ENCODE measurements at places on chromosomes 3 and 15.

DNA sequence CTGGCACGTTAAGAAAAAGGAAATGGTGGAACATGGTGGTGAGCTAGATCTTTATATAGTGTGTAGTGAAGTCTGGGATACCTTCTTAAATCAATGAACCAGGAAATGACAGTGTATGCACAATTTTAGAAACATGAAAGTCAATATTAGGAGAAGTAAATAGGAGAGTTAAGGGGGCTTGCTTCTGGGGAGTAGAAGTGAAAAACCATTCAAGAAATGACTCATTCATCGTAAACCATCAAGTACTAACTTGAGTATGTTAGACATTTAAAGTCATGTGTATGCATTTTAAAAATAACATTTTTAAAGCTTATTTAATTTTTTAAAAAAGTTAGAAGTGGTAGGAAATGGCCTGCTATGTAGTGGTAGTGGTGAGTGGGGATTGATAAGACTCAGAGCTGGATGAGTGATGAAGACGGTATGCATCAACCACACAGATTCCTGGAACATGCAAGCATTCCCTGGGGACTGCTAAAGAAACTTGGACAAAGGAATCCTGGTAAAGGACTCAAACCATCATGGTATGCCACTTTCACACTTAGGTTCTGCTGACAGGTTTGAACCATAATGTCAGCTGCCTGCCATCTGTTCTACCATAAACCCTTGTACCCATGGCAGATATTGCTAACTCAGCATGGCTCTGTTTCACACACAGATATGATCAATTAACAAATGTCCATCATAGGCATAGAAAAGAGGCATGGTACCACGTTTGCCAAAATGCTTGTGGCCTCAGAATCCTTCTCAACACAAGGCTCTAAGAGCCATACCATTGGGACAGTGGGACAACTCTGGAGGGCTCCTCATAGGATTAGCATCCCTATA lies 28.9 kb upstream of the MITF start:
- DNase-seq = no peak

DNA sequence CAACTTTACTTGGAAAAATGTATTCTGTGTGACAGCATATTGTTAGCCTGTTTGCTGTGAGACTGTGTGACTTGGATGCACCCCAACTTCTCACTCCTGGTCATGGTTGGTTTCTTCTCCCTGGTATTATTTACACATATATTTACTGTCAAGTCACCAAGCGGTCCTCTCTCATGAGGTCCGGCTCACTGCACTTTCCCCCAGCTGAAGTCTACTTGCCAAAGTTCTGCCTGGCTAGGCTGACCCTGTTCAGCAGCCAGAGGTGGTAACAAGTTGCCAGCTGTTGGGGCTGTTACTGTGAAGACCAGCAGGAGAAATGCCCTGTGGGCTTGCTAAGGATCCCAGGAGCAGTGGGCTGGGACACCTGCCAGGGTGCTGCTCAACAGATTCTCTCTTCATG lies 337.5 kb downstream of the MFSD1 start:
- peak; percentile 13 for DNase-seq

DNA sequence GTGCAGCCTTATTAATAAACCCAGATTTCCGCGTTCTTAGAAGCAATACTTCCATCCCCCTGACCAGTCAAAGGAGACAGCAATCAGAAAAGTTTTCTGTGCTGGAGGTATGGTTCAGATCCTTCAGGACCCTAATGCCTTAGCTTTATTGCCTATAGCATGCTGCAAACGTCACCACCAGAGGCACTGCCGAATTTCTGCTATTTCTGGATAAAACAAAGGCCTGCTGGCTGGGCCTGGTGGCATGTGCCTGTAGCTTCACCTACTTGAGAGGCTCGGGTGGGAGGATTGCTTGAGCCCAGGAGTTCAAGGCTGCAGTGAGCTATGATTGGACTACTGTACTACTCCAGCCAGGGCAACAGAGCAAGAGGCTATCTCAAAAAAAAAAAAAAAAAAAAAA lies 407.2 kb downstream of the FOXP1 start:
- DNase-seq = no peak

DNA sequence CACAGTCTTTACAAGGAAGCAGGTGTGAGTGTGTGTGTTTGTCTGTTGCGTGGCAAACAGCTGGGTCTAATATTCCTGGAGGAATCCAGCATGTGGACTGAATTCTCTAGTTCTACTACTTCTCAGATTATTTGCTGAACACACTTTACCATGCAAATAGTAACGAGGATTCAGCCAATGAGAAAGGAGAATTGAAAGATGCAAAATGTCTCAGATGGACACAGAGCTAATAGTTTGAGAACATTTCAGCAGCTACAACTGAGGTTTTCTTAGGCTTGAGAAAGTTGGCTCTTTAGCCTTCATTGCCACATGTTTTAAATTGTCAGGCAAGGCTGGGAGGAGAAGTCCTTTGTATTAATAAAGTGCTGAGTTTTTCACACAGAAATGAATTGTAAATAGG lies 568.0 kb upstream of the MDFIC2 start:
- DNase-seq = no peak

- no peak for DNase-seq
Observed at GRCh38 chr15:78097667-78098066, 5.3 kb downstream of the SH2D7 start.

GRCh38 chr15:48940508-48940907 lies 23.2 kb downstream of the SHC4 start:
- DNase-seq = no peak

- DNase-seq = peak; percentile 61
Observed at GRCh38 chr3:189688262-189688661, 57.1 kb downstream of the TP63 start.

GRCh38 chr3:142636050-142636449 lies 39.9 kb downstream of the PLS1 start:
- no peak for DNase-seq

GRCh38 chr15:70356062-70356860 lies 258.5 kb upstream of the TLE3 start:
- DNase-seq = no peak

GRCh38 chr3:158649791-158650190 lies 5.5 kb downstream of the GFM1 start:
- no peak for DNase-seq

DNA sequence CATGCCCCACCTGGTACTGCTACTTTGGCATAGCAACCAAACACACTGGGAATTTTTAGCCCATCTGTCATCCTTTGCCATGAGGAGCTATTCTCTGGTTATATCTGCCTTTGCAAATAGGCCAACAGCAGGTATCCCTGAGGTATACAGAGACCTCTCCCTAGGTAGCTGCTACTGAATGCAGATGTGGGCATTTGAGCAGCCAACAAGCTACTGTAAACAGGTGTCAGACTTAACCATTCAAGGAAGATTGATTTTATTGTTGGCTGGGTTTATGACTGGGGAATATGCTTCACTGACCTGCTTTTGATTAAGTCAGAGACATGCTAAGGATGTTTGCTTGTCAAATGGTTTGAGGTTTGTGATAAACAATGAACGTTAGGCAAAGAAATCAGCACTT lies 183.2 kb downstream of the OXSM start:
- peak; percentile 82 for DNase-seq

GRCh38 chr3:50192689-50193141 lies 1.3 kb downstream of the GNAT1 start:
- peak; percentile 36 for DNase-seq

GRCh38 chr3:147356909-147357900 lies 49.1 kb downstream of the ZIC4 start:
- DNase-seq = no peak

DNA sequence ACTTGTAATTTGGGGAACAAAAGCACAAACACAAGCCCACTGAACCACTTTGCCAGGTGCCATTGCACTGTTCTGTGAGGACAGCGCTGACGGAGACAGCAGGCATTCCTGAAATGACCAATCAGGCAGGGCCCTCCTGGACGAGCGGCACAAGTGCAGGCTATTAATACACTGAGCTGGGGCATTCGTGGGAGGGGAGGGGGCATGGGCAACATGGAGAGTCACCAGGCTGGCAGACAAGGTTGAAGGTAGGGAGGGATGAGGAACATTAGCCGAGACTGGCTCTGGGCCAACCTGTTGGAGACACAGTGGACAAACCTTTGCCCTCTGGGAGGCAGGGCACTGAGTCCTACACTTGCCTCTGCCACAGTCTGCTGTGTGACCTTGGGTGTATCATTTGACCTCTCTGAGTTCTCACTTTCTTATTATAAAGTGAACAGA lies 45.6 kb downstream of the NOX5 start:
- no peak for DNase-seq

DNA sequence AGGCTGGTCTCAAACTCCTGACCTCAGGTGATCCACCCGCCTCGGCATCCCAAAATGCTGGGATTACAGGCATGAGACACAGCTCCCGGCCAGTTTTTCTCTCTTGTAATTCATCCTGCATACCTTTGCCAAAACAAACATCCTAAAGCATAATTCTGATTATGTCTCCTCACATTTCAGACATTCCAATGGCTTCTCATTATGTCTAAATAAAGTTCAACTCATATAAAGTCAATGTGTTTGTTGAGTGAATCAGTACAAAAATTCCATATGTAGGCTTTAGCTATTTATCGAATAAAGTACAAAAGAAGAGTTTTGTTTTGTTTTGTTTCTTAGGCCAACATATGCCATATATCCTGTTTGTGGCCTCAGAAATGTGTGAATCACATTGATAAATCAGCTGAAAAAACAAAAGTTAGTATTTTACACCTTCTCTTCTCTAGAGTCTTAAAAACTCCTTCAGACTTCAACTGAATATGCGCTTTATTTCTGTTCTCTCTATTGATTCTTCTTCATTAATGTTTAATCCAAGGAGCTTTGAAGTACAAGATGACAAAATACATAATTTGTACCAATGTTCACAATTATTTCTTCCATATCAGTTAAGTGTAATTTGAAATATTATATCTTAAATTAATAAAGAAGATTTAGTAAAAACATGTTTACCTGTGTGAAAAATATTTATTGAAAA lies 165.8 kb downstream of the MECOM start:
- no peak for DNase-seq

DNA sequence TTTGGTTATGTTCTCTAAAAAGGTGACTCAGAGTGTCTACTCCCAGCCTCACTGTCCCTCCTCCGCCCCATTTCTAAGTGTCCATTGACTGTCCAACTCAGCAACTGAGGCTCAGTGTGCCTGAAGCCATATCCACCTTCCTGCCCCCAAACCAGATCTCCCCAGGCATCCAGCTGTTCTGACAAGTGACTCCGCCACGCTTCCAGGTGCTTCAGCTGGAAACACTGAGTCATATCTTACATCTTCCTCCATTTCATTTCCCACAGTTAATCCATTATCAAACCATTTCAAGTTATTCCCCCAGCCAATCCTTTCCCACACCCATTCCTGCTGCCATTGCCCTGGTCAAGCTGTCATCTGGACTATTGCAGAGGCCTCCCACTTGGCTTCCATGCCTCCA lies 17.1 kb downstream of the MAGEF1 start:
- no peak for DNase-seq

DNA sequence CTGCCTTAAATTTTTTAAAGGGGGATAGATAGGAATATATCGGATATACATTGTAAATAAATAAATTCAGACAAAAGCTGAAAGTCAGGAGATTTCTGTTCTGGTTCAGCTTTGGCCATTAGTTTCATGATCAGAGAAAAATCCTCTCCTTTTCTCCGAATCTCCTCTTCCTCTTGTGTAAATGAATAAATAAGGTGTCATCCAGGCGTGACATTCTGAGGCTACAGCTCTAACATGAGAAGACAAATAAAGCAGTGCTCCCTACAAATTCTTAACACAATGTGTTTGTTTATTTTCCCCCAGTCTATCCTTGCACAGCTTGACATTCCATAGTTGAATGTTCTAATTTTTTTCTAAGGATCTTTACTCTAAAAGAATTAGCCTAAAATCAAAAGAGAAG lies 9.4 kb upstream of the MB21D2 start:
- DNase-seq = peak; percentile 12

DNA sequence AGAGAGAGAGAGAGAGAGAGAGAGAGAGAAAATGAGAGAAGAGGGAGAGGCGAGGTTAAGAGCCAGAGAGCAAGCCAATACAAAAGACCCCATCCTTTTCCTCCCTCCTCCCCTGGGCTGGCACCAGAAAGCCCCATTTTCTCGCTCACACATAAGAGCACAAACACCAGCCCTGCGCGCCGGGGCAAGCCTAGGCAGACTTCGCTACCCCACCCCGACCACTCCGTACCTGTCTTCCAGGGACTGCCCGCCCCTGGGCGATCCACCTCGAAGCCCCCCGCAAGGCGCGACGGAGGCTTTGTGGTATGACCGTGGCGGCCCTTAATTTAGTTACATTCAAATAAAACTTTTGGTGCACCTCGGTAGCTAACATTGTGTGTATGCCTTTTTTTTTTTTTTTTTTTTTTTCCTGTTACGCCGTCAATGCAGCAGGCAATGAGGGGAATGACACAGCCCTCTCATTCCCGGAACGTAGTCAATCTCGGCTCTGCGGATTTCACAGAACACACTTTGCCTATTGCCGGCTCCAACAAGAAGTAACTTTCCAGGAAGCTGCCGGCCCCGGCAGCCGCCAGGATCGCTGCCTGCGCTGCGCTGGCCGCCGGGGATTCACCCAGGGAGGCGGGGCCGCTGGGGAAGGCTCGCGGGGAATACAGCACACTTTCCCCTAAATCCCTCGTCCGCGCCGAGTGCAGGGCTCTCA lies 7.7 kb downstream of the BCL6 start:
- peak; percentile 51 for DNase-seq

DNA sequence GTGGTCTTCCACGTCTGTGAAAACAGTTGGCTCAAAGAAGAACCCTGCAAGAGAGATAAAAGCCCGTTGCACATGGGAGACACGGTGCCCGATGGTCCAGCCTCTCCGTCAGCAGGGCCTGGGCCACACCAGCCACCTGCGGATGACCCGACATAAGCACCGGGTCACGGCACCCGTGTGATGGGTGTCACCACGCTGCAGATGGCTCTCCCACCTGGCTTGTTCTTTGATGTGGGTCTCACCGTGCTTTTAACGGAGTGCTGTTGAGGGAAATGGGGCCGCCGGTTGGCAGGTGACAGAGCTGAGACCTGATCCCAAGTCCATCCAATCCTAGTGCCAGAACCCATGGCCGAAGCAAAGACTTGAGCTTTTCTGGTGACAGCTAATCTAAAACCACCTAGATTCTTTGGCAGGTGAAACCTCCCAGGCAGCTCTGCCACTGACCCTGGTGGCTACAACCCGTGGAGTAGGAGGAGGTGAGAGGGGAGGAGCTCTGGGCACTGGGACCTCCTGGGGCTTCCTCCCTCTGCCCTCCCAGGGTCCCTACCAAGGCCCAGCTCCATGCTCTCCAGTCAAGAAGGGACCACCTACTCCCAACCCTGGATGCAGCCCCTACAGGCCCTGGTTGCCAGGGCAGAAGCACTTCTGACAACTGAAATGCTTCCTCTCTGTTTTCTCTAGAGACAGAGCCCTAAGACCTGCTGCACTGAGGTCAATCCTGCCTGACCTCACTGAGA lies 23.4 kb upstream of the SLC41A3 start:
- DNase-seq = no peak

GRCh38 chr15:60865507-60865906 lies 363.6 kb downstream of the RORA start:
- DNase-seq = no peak

GRCh38 chr3:14137445-14137844 lies 12.6 kb downstream of the TMEM43 start:
- DNase-seq = no peak

GRCh38 chr3:182139627-182140357 lies 428.1 kb downstream of the SOX2 start:
- peak; percentile 38 for DNase-seq

Data from NCI-H345 (cell line).